ENCODE measurements at places on chromosomes 3 and 15.
A peak's percentile ranks its signal among the peaks of the same experiment; 100 is the strongest.

GRCh38 chr3:50299929-50300680 is 900 bp upstream of the HYAL3 start:
- DNase-seq = no peak

DNA sequence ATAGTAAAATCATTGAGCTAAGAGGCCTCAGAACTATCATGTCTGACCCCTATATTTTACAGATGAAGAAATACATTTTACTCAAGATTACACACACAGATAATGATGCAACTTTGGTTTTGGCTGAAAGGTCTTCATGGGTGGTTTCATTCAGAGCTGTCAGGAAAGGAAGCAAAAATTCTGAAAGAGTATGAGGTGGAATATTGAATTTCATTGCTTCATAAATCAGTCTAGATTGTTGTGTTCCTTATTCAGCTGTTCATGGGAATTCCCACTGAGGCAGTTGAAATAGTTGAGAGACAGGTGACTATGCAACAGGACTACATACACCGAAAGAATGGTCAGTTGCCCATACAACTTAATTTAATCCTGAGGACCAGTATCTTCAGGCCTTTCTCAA is 39.4 kb downstream of the CD200 start:
- no peak for DNase-seq

- DNase-seq = no peak
These were observed 35.6 kb upstream of the FGF7 start for GRCh38 chr15:49387471-49387870.

DNA sequence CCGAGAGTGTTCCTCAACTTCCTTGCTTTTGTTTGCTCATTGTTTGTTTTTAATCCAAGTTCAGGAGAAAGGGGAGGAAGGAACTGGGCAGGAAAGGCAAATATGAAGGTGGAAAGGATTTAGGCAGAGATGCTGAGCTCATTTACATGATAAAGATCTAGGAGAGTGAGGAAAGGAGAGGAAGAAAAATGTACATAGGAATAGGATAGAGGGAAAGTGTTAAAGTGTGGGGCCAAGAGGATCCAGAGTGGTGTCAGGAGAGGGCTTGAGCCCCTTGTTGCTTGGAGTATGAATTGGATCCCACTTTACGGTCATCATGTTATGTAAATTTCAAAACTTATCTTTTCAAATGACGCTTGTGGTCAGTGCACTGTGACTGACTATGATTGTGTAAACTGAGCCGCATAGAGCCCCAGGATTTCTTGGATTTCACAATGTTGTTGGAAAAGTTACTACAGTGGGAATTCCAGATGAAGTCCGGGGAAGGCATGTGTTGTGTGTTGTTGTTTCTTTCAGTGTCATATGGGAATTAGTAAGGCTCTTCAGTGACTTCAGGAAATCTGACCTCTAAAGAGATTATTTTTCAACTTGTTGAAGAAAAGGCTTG is 15.0 kb upstream of the PLD1 start:
- DNase-seq = no peak

- no peak for DNase-seq
These were observed 14.6 kb upstream of the CEMIP start for GRCh38 chr15:80764535-80764934.

DNA sequence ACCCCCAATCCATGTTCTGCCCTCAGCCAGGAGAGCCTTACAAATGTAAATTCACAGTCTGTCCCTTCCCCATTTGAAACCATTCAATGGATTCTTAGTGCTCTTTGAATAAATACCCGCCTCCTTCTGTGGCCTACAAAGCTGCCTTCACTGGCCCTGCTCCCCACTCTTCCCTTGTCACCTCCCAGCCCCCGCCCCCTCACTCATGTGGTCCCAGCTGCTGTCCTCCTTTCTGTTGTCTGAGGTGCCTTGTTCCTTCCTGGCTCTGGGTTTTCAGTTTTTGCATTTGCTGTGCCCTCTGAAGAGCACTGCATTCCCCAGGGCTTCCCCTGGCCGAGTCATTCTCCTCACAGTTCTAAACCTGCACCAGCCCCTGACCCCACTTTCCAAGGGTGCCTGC is 3.2 kb downstream of the EFCAB12 start:
- peak; percentile 60 for DNase-seq

DNA sequence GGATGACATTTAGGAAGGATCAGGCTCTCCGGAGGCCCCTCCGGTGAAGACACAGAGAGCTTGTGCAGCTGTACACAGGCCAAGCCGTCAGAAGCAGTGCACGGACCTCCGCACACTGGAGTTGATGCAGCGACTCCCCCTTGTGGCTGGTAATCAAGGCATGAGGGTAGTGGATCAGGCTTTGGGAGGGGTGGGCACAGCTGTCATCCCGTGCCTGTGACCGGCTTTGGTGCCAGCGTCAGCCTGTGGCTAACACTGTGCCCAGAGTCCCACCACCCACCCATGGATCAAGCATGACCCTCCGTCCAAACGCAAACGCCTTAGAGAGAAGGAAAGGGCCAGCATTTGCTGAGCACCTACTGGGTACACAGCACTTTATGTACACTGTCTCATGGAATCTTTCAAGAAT is 8.2 kb upstream of the GRIP2 start:
- no peak for DNase-seq

- DNase-seq = no peak
These were observed 73.2 kb upstream of the DLG1 start for GRCh38 chr3:197371591-197372046.

DNA sequence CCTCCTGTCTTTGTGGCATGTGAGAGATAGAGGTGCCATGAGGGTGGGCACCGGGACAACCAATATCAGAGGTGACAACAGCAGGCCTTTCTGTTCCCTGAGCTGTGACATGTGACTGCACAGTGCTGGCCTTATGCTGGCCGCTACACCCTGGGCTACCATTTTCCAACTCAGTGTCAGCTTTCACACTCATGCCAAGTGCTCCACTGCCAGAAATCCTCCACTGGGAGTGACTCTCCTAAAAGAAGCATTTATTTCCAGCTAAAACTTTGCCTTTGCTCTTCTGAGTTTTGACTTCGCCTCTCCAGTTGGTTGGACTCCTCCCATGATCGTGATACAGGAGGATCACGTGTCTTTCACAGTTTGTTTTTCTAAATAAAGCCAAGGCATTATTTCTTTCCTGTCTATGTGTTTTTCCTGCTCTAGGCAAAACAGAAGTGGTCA is 31.4 kb downstream of the CA12 start:
- DNase-seq = no peak

DNA sequence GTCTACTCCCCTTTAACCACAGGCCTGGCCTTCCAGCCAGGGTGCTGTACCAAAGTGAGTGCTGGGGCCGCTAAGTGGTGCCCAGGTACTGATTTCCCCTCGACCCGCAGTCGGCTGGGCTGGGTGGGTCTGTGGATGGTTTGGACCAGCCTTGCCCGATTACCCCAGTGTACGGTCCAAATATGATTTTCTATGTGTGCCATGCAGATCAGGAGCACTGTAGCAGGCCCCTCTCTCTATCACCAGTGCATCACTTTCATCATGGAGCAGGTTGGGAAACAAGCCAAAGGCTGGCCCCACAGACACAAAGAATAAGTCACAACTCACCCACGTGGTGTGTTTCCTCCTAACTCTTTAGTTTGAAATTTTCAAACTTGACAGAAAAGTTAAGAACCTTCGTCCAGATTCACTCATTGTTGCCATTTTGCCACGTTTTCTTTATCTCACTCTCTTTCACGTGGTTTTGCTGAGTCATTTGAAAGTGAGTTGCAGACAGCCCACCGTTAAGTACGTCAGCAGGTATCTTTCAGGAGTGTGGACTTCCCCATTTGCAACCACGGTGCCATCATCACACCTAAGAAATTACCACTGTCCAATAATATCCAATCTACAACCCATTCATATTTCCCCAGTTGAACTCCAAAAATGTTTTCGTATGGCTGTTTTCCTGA is 37.0 kb downstream of the ZNF710 start:
- DNase-seq = no peak

DNA sequence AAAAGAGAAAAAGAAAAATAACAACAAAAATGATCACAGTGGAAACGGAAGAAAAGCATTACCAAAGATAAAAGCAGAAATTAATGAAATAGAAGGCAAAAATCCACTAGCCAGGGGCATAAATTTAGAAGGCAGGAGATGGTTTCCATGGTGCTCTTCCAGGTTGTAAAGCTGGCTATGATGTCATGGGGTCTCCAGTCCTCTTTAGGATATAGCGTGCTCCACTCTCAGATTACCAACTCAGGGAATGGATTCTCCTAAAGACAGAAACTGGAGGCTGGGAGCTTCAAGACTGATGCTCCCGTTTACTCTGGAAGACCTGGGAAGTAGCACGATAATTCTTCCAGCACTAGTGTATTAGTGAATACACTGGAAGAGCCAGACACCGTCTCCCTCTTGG is 10.9 kb upstream of the ULK4 start:
- no peak for DNase-seq

- no peak for DNase-seq
These were observed 115.8 kb downstream of the RPLP1 start for GRCh38 chr15:69568173-69569009.

GRCh38 chr15:101326462-101327146 is 31.6 kb upstream of the SNRPA1 start:
- DNase-seq = no peak

GRCh38 chr3:183558495-183558894 is 3.0 kb upstream of the KLHL6 start:
- no peak for DNase-seq

DNA sequence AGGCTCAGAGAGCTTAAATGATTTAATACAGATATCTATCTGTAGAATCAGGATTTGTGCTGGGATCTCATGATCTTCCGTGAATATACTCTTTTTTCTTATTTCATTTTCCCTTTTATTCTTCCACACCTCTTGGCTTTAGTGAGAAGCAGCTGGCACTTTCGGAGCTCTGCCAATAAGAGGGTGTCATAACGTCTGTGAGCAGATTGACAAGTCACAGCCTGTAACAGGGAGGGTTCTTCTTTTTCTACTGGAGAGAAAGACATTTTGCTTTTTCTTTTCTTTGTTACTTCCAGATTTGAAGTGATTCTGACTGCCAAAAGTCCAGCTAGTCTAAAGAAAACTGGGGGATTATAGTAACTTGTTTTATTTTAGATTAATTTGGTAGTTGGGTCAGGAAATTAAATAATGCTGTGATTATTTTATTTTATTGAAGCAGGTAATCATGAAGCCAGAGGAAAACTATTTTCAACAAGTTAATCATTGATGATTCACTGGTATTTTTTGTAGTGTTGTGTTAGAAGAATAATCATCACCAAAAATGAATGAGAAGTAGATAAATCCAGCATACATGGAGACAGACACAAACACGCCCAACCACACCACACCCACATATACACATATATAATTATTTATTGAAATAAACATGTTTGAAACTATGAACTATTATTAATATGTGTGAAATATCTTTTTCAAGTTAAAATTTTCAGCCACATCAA is 69.8 kb downstream of the TNFAIP8L3 start:
- DNase-seq = no peak

DNA sequence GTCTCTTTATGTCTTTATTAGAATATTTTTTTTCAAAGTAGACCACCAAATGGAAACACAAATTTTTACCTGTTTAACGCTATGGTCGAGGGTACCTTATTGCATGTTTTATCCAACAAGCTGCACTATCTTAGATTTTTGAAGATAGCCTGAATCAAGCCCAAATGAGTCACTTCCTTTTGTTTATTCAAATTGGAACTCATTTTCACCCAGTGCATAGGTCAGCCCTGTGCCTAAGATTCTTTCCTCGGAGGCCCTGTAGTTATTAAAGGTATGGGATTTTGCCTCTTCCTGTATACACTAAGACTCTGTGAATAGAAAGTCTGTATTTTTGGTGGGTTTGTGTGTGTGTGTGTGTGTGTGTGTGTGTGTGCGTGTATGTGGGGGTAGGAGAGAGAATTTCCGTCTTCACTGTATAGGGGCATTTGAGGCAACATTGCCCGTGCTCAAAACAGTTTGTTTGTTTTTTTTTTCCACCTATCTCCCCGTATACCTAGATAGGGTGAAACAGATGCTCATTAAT is 358.0 kb upstream of the CADM2 start:
- no peak for DNase-seq

- DNase-seq = no peak
These were observed 54.4 kb downstream of the ACAP2 start for GRCh38 chr3:195388380-195388779.

GRCh38 chr3:33181229-33181628 is 37.4 kb downstream of the SUSD5 start:
- no peak for DNase-seq

DNA sequence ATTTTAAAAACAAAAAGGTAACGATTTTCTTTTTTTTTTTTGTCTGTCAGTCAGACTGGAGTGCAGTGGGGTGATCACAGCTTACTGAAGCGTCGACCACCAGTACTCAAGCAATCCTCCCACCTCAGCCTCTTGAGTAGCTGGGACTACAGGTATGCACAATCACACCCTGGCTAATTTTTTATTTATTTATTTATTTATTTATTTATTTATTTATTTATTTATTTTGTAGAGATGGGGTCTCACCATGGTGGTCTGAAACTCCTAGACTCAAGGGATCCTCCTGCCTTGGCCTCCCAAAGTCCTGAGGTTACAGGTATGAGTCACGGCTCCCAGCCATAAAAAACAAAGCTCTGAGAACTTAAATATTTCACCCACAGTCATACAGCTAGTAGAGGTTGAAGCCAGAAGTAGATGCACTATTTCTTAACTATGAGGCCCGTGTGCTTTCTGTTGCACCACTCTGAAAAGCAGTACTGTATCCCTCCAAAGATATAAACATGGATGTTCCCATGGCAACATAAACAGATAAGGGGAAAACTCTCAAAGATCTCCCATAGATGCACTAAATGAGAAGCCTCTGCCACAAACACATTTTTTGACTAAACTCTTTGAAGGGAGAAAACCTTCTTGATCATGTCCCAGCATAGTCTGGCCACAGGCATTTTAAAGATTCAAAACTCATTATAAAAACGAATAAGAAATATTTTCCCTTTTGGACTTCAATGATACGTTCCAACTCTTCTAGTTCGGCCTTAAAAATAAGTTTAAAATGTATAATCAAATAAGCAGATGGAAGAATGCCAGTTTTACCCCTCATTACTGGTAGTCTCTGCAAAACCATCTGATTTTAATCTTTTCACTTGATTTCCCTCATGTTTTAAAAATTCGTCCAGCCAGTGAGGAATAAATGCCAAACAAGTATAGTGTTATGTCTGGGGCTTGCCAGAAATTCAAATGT is 162.3 kb upstream of the ARHGEF26 start:
- DNase-seq = no peak

GRCh38 chr3:197085137-197085536 is 55.5 kb upstream of the MELTF start:
- no peak for DNase-seq

- DNase-seq = no peak
These were observed 73.7 kb upstream of the MB21D2 start for GRCh38 chr3:192991356-192991755.

- DNase-seq = no peak
These were observed 36.9 kb downstream of the PCOLCE2 start for GRCh38 chr3:142852009-142852408.

DNA sequence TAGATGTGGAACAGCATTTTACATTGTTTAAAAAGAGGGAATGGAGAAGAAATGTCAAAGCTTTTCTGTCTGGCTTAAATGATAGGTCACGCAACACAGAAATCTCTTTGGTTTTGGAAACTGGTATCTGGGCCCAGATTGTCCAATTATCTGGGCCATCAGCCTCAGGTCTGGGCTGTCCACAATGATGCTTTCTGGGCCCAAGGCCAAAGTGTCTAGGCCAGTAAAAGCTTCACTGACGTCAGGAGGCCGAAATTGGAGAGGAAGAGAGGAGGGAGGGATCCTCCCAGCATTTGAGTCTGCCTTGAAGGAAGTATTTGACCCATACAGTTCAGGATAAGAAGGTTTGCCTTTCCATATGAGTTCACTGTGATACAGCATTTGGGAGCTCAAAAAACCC is 60.7 kb upstream of the ALDH1A3 start:
- no peak for DNase-seq

GRCh38 chr15:62307551-62307950 is 142.5 kb upstream of the C2CD4B start:
- DNase-seq = no peak
